Omental fat pad (tissue), 4 donors: ENCODE measurements at places on chromosomes 16 and 17.
A peak's percentile ranks its signal among the peaks of the same experiment; 100 is the strongest.

DNA sequence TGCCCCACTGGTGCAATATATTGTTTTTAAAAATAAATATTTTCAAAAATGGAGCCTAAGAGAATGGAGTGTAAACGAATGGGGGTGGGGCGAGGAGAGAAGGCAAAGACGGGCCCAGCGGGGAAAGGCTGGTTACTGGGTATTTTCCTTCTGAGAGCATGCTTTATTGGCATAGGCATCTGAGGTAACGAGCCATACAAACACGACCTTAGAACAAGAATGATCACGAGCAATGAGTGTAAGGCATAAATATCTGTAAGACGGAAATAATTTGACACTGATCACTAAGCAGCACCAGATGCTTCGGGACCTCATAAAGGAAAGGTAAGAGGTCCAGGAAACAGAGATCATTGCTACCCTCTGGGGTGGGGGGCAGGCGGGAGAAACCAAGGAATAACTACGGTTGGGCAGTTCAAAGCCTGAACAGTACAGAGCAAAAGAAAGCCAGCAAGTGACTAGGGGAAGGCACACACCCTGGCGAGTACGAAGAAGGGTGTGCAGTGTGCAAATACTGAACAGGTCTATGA lies 959 bp downstream of the SSH2 start:
- DNase-seq = no peak

DNA sequence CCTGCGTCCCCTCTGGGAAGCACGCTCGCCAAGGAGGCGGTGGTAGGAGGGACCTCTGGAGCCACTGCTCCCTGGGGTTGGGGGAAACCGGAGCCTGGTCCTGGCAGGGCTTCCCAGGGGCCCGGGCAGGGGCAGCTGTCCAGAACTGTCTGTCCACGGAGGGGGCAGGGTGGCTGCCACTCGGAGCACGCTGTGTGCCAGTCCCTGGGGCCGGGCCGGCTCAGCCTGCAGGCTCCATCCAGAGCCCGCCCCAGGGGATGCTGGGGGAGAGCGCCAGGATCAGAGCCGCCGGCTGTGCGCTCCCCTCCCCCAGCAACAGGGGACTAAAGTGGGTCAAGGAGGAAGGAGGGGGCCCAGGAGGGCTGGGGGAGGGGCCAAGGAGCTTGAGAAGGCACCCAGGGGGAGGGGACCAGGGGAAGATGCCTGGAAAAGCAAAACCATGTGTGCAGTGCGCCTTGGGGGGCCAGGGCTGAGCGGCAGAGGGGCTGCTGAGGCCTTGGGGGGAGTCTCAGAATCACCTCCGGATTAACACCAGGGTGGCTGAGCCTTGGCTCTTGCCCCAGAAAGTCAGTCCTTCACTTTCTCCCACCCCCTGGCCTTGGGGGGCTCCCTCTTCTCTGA lies 21.3 kb downstream of the ZNF423 start:
- DNase-seq = no peak

GRCh38 chr16:23595951-23596720 lies at the start of gene NDUFAB1:
Gene NDUFAB1, minus strand, starts transcription at chr16:23596316. Its CDS starts 26 bp downstream, at chr16:23596290.
- DNase-seq = peak; percentile 62

DNA sequence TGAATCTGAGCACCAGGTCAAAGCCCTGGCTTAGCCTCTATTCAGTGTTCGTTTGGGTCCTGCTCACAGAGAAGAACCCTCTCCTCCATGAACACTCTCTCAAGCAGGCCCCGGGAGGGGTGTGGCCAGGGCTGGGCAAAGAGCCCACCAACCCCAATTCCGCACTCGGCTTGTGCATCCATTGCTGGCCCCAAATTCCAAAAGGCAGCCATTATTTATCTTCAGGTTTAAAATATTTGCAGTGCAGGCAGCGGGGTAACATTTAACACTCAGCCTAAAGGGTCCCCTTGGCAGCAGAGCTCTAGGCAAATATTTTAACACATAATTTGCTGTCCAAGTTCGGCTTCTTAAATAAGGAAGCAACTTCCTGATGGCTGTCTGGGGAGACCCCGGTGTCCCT lies 115.7 kb downstream of the ZNF423 start:
- no peak for DNase-seq

DNA sequence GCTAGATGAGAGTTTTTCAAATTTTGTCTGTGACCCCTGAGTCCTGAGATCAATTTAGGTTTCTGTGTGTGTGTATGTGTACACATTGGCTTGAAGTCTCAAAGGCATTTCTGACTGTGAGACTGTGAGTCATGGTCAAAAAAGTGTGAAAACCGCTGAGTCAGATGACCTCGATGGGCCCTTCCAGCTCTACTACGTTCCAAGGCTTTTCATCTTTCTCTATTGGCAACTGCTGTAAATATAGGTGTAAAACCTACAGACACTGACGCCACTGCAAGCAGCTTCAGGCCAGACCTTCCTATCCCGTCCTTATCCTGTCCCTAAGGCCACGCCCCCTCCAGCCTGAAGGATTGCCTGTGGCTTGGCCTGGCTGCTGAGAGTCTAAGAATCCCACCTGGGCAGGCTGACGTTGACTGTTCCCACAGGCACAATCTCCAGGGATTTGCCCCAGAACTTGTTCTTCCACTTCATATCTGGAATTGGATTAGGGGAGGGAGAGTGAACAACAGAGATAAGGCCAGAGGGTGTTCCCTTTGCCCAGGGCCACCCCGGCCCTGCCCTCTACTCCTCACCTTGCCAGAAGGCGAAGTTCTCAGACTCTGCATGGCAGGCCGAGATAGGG lies 11.3 kb downstream of the OSBPL7 start:
- DNase-seq = no peak

- no peak for DNase-seq
Observed at GRCh38 chr17:1686086-1686485, 1.4 kb upstream of the PRPF8 start.

GRCh38 chr16:46974352-46974751 lies 878 bp upstream of the DNAJA2 start:
- DNase-seq = no peak

DNA sequence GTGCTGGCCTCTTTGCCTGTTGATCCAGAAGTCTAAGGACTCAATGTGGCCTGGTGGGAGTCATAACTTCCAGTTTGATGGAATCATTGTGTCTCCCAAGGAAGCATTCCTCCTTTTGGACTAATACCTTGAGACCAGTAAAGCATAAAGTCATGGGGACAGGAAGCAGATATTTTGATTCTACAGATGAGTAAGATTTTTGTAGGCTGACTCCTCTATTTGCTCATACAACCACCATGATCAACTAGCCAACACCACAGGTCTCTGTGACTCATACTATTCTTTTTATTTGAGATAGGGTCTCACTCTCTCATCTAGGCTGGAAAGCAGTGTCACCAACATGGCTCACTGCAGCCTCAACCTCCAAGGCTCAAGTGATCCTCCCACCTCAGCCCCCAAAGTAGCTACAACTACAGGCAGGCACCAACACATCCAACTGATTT lies 6.2 kb downstream of the MT2A start:
- no peak for DNase-seq

DNA sequence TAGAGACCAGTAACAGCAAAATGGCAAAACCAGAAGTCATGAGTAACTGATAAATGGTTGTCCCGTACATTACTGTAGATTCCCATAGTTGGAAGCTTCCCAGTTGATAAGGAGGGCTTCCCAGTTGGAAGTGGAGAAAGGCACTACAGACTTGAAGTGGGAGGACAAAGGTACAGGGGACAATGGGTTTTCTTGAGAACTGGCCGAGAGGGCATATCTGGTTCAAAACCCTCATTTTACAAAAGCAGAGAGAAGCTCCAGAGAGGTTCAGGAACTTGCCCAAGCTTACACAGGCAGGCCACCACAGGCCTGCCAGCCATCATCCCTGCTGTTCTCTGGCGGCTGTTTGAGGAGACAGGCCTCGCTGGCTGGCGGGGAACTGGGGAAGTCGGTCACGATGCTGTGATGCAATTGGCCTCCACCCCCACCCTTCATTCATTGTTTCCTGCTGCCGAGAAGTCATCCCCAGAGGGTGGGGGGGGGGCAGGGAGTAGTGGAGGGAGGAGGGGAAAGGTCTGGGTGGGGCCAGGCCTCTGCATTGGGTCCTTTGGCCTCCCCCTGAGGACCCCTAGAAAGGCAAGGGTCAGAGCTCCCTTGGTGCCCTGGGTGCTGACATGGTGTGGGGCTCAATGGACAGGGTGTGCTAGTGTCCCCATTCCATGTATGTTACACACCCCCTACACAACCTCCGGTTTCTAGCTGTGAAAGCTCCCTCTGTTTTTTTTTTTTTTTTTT lies 3.0 kb downstream of the UBALD2 start:
- DNase-seq = no peak

GRCh38 chr17:5922476-5922875 lies 147.7 kb upstream of the WSCD1 start:
- DNase-seq = no peak

DNA sequence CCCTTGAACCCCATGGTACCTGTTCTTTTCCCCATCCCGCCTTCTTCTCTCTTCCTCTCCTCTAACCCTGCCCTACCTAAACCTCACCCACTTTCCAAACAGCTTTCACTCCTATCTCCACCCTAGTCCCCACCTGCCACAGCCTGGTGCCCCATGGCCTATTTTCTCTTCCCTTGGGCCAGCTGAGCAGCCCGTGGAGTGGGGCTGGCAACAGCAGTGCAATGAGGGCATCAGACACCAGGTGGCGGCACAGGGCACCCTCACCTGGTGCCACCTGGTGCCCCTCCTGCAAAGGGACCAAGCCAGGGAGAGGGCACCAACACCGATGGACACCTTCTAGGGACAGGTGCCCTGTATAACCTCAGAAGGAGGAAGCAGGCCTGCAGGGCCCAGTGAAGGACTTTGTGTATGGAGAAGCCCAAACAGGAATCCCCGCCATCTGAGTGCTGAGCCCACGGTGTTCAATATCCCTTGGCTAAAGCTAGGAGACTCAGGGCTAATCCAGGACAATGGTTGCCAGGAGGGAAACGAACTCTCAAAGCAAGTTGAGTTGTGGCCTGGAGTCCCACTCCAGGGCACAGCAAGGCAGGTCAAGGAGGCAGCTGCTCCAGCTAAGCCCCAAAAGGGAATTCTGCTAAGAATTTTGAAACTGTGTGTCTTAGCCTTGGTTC lies 4.0 kb upstream of the ABCC3 start:
- no peak for DNase-seq

DNA sequence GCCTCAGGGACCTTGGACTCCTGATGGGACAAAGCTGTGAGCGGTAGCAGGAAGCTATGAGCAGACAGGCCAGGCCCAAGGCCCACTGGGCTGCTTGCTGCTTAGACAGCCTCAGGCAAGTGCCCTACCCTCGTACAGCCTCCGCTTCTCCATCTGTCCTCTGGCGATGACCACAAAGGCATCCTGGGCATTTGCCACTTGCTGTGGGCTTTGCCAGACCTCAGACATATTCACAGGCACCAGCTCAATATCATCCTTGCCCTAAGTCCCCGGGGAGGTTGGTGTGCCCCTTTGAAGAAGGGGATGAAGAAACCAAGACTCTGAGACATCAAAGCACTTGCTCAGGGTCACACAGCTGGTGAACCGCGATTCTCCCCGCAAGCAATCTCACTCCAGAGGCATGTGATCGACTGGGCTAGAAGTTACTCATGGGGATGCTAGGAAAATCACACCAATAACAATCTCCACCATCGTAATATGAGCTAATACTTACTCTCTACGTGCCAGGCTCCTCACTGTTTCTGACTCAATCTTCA lies 21.7 kb downstream of the PPL start:
- no peak for DNase-seq

- DNase-seq = no peak
Observed at GRCh38 chr16:53282975-53283946, 151.0 kb upstream of the RBL2 start.

GRCh38 chr16:12602811-12603698 lies 200.6 kb downstream of the CPPED1 start:
- no peak for DNase-seq

- DNase-seq = no peak
Observed at GRCh38 chr17:17128476-17129075, 77.6 kb downstream of the PLD6 start.
